ENCODE measurements at places on chromosomes 13 and 19.

DNA sequence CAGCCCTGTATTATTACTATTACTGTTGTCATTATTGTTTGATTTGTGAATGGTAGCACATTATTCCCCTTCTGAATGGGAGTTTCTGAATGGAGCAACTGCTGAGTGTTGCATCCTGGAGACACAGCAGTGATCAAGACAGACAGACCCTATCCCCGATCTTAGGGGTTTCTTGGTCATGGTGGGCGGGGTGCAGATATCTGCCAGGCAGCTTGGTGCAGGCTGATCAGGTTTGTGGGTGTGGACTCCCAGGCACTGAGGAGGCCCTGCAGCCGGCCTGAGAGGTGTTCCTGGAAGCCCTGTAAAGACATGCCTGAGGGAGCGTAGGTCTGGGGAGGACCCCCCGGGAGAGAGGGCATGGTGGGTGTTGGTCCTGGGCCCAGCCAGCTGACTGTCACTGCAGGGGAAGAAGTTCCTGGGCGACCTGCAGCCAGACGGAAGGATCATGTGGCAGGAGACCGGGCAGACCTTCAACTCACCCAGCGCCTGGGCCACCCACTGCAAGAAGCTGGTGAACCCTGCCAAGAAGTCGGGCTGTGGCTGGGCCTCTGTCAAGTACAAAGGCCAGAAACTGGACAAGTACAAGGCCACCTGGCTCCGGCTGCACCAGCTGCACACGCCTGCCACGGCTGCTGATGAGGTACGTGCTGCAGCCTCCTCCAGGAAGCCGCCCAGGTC is 2.1 kb downstream of the MPND start:
- DNase-seq = no peak

DNA sequence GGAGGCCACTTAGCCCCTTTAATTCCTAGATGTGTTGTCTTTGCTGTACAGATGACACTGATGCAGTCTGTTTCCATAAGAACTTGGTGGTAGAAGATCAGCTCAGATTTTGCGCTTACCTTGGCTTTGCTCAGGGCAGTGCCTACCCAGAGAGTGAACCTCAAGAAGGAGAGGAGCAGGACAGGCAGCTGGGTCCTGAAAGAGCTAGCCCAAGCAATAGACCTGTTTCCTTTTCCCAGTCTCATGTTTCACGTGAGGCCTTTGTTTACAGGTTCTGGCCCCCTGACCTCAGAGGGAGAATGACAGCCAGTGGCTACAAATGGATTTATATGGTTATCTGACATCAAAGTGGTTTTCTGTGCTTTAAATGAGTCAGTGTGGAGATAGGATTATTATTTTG is 40.1 kb downstream of the METTL21C start:
- DNase-seq = no peak

- no peak for DNase-seq
Observed at GRCh38 chr19:20787786-20788185, 11.7 kb downstream of the ZNF66 start.

DNA sequence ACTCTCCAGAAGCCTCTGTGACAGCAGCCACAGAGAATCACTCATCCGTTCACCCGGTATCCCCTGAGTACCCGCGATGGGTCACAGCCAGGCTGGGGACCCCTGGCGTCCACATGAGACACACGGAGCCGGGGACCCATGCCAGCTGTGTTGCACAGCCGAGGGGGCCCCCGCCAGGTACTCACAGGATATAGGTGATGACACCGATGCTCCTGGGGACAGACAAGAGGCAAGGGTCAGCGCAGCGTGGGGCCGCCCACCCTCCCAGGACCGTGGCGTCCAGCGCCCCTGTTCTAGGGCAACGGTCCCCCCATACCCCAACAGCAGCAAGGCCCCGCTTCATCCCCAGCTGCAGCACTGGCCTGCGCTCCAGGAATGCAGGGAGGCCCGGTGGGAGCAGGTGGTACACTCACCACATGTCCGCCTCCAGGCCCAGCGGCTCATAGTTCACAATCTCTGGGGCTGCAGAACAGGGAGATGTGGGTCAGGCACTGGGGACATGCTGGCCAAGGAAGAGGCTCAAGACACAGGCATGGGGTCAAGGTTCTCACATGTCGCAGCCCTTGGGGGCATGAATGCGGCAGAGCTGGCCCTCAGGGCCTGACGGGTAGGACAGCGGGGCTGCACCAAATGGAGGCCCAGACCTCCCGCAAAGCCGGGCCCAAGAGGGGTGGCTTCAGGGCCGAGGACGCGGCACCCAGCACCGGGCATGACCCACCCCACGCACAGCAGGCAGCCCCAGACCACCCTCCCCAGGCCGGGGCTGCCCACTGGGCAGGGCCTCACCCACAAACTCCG is 7.2 kb downstream of the DAPK3 start:
- no peak for DNase-seq

GRCh38 chr19:17950310-17951156 is 16.4 kb upstream of the KCNN1 start:
- no peak for DNase-seq

DNA sequence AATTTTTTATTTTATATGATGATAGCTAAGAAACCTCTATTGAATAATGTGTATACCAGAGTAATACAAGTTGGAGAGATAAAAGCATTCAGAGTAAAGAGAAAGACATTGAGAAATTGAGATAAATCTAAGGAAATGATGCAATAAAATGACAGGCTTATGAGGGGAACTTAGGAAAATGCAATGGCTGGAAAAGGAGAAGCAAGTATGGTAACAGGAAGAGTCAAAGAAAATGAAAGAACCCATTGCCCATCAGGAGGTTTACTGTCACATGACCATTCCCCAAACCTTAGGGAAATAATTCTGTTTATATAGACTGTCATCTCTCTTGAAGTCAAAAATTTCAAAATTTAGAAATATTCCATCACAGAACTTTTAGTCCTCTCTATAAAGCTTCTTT is 808.0 kb upstream of the PRR20A start:
- DNase-seq = no peak

- DNase-seq = no peak
Observed at GRCh38 chr13:76398425-76398824, 487.8 kb downstream of the KCTD12 start.

DNA sequence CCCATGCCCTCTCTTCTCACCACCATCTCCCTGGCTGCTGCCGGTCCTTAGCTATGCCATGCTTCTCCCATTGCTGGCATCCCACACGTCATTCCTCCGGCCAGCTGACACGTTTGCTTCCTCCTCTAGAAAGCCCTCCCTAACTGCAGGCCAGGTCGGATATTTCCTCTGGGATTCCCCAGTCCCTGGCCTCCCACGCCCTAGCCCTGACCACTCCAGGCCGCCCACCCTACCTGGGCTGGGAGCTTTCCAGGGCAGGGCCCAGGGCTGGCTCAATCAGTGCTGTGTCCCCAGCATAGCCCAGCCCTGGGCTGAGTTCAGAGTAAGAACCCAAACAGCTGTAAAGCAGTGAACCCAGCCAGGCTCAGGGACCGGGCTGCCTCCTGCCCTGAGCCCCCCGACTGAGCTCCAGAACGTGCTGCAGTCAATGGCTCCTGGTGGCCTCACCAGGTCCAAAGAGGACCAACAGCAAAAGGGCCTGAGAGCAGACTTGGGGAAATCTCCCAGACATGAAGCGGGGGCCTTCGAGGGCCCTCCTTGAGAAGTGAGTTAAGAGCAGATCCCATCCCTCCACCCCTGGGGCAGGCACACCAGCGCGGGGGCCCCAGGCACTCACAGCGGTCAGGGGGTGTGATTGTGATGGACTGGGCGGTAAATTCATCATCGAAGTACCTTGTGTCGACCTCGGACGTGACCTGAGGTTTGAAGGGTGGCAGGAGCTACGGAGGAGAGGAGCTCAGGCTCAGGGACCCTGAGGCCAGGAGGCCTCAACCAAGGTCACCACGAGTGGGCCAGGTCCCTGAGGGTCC is 8.1 kb upstream of the CCNP start:
- DNase-seq = no peak

DNA sequence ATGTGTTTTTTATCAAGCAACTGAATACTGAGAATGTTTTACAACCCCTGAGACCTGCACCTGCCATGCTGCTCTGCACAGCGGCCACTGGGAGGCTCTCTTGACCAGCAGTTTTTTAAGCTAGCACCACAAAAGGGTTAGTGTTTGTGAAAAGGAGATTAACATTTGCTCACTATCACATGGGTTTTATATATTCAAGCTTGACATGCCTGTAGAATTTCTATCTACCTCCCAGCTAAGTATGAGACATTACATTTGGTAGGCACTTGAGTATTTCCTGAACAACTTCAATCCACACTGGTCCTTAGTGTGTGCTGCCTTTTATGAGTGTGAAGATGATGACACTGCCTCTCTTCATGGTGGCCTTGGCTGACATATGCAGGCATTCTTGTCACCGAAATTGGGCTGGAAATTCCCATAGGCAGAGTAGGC is 1238.9 kb downstream of the UQCRFS1 start:
- peak; percentile 15 for DNase-seq

DNA sequence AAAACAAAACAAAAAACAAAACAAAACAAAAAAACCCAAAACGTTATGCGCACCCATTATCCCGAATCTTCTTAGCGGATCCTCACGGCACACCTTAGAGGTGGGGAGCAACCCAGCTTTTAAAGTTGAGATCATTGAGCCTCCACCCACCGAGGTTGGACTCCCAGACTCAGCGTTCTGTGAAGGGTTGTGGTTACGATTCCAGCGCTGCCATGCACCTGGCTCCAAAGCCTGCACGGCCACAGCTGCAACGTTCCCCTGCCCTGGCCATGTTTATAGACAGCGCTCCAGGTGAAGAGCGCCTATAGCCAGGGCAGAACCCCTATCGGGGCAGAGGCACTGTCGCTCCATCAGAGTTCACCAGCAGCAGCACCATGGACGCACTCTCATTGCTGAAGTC is 18.7 kb upstream of the LILRA2 start:
- DNase-seq = no peak

DNA sequence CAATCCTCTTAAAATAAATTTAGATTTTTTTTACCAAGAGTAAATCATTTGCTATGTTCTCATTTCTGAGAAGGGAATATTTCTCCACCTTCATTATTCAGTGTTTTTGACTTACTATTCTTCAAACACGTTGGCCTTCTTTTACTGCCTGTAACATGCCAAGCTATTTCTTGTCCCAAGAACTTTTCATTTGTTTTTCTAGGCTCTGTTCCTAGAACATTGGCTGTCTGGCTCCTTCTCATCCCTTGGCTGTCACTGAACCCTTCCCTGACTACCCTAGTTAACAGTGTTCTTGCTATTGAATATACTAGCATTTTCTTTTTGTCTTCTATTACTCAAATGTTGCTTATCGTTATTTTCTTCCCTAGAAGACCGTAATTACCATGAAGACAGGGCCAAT is 248.1 kb downstream of the ITGBL1 start:
- no peak for DNase-seq

DNA sequence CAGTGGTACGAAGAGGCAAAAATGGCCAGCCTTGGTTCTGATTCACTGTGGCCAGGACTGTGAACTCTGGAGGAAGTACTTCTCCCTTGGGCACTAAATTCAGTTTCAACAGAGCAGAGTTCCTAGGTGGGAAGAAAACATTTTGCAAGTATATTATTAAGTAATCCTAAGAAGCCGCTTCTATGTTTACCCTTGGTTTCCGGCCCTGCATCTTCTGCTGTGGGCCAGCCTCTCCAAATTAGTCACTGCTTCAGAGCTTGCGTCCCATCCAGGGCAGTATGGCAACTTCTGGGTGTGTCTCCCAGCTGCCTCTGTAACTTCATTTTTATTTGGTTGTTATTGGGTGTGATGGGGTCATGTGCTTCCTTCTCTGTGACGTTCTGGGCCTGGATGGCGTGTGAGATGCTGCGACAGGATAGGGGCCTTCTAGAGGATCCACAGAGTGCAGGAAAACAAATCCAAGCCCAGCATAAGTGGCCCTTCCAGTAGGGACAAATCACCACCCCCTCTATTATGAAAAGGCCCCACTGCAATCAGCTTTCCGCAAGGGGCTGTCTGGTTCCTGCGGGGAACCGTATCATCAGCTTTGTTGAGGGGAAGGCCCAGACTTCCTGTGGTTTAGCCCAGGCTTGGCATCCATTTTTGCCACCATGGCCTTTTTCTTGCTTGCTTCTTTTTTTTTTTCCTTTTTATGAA is 55.1 kb upstream of the C1QTNF9 start:
- DNase-seq = no peak

DNA sequence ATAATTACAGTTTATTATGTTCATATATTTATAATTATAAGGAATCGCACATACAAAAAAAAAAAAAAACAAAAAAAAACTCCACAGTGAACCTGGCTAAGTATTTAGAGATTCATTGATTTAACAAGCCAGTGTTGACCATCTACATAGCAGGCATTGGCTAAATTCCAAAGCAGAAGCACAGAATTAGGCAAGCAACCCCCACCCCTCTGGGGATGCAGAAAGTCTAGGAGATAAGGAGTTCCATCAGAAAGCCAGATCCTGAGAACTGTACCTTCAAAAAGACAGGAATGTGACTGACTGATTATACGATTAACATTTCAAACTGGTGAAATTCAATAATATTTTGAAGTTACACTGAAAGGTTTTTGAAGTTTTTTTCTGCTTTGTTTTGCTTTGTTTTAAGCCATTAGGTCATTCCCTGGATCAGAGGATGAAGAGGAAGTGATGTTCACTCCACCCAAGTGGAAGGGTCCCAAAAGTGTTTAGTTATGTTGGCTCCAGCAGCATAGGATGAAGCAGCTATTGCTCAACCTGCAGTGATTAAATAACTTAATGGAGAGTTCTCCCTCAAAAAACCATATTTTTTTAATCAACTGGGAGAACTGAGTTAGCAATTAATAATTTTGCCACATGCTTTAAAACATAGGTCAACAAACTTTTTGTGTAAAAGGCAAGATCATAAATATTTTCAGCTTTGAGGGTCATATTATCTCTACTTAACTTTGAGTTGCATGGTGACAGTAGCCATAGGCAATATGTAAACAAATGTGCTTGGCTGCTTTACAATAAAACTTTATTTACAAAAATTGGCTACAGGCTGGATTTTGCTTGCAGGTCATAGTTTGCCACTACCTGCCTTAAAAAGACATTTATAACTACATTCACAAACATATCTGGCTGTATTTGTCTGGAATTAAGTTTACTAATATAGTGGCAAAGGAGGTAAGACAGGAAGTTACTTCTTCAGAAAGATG is 49.6 kb downstream of the DOCK9 start:
- DNase-seq = no peak

All from amygdala (tissue), 56 donors.